ENCODE measurements at places on chromosomes 6 and 20.
A peak's percentile ranks its signal among the peaks of the same experiment; 100 is the strongest.

DNA sequence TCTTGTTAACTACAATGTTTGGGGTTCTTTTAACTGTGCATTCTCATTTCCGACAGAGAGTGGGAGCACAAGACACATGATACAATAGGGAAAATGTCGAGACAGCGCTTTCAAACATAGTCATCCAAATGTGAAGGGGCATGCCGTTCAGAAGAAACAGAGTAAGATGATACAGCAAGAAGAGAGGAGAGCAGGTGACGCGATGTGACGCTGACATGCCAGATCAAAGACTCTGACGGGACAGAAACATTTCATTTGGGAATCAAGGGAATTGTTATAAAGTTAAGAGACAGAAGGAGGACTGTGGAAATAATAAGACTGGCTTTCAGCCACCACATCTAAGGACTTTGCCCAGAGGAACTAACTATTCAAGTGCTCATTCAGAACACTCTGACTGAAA is 117.4 kb downstream of the FAXC start:
- DNase-seq: no peak

GRCh38 chr20:53070706-53071392 is 98.7 kb downstream of the TSHZ2 start:
- DNase-seq: no peak

DNA sequence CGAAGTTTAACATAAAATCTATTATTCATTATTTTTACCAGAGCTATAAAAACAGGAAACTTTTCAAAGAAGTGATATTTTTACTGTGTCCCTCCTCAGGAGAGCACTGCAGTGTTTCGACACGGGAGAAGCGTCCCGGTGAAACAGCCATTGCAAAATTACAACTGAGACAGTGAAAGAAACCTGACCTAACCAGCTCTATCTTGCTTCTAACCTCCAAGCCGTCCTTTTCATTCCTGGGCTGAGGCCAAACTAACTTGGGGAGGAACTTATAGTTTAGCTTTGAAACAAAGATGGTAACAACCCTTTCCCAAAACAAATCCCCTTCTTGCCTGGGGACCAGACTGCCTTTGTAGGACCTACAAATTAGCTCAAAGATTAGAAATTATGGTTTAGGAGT is 79.2 kb downstream of the WDR27 start:
- DNase-seq: no peak

- DNase-seq: peak; percentile 63
Measured at GRCh38 chr6:156427345-156427744, 349.8 kb upstream of the ARID1B start.

DNA sequence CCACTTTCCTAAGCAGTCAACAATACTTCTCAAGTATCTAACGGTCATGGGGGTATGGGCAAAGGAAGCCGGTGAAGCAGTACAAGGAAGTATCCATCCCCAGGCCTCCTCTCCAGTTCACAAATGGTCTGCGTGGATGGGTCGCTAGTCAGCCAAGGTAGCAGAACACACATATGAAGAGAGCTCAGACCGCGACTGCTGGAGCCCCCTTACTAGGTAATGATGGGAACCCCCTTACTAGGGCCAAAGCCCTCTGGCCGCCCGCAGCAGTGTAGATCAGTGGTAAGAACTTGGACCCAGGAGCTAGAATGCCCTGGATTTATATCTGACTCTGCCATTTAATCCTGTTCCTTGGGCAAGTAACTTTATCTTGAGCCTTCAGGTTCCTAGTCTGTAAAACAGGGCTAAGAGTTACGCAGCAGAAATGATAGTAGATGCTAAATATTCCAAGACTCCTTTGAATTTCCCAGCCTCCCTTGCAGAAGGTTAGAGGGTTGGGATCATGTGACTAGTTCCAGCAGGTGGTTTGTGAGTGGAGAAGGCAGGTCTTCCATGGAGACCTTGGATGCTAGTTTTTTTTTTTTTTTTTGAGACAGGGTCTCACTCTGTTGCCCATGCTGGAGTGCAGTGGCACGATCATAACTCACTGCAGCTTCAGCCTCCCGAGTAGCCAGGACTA is 2.1 kb upstream of the CLPSL2 start:
- DNase-seq: no peak

DNA sequence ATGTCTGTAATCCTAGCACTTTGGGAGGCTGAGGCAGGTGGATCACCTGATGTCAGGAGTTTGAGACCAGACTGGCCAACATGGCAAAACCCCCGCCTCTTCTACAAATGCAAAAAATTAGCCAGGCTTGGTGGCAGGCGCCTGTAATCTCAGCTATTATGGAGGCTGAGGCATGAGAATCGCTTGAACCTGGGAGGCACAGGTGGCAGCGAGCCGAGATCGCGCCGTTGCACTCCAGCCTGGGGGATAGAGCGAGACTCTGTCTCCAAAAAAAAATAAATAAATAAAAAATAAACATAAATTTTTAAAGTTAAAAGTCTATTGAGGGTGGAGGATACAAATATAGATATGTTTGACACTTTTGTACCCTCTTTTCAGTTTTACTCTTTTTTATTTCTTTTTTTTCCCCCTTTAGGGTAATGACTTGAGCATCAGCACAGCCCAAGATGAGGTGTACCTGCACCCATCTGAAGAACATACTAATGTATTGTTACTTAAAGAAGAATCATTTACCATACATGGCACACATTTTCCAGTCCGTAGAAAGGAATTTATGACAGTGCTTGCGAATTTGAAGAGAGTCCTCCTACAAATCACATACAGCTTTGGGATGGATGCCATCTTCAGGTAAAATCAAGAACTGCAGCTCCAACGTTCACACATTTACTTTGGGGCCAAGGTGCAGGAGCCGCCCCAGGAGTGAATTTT is 368.9 kb downstream of the LAMA2 start:
- DNase-seq: peak; percentile 84

DNA sequence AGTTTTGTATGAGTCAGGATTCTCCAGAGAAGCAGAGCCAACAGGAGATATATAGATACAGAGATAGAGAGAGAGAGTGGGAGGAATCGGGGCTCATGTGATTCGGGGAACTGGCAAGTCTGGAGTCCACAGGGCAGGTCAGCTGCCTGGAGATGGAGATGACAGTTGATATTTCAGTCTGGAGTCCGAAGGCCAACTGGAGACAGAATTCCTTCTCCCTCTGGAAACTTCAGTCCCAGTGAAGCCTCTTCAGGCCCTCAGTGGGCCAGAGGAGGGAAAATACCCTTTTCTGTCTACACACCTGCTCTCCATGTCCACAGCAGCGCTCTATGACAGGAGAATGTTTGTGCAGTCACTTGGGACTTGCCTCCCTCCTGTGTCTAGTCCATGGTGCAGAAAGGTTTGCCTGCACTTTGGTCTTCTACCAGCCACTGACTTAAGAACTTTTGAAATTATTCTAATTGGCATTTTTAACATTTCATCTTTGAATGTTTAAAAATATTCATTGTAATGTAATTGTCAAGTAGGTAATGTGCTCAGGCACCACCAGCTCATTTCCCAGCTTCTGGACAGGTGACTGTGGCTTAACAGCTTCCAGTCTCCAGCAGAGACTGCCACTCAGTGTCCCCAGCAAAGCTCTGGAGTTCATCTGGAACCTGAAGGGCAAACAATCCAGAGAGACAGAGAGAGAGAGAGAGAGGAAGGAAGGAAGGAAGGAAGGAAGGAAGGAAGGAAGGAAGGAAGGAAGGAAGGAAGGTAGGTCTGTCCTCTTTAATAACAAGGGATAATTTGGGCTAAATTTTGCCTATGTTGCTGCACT is 43.8 kb upstream of the AFDN start:
- no peak for DNase-seq

GRCh38 chr6:87068795-87069194 is 26.1 kb downstream of the CGA start:
- DNase-seq: no peak

DNA sequence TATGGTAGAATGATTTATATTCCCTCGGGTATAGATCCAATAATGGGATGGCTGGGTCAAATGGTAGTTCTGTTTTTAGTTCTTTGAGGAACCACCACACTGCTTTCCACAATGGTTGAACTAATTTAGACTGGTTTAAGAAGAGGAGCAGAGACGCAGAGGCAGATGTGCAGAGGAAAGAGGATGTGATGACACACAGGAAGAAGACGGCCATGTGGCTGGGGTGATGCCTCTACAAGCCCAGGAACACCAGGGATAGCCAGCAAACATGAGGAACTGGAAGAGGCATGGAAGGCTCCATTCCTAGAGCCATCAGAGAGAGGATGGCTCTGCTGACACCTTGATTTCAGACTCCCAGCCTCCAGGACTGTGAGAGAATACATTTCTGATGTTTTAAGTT is 218.3 kb upstream of the DTNBP1 start:
- no peak for DNase-seq

DNA sequence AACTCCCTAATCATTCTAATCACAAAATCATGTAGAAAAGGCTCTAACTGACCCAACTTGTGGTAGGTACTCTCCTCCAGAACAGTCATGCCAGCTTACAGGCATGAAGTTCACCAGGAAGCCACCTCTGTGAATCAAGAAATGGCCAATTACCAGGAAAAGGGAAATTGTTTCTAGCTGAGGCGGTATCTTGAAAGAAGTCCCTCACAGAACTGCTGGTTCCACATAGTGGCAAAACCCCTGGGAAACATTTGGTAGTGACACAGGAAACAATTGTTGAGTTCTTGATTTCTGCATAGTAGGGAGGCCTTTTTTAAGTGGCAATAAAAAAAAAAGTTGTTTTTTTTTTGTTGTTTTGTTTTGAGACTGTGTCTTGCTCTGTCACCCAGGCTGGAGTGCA is 3.4 kb upstream of the ZHX3 start:
- DNase-seq: no peak

- DNase-seq: peak; percentile 79
Measured at GRCh38 chr6:155418017-155418761, 37.5 kb downstream of the NOX3 start.

GRCh38 chr6:71289802-71290175 is 1.2 kb downstream of the OGFRL1 start:
- no peak for DNase-seq

DNA sequence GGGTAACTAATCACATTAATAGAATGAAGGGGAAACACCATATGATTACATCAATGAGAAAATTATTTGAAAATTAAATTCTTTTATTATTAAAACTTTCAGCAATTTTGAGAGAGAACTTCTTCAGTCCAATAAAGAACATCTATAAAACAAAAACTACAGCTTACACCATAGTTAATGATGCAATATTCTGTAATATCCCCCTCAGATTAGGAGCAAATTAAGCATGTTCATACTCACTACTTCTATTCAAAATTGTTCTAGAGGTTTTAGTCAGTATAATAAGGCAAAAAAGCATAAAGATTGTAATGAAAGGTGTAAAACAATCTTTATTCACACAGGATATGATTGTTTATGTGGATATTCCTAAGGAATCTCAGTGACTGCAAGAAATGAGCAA is 465.4 kb downstream of the CD109 start:
- peak; percentile 24 for DNase-seq

DNA sequence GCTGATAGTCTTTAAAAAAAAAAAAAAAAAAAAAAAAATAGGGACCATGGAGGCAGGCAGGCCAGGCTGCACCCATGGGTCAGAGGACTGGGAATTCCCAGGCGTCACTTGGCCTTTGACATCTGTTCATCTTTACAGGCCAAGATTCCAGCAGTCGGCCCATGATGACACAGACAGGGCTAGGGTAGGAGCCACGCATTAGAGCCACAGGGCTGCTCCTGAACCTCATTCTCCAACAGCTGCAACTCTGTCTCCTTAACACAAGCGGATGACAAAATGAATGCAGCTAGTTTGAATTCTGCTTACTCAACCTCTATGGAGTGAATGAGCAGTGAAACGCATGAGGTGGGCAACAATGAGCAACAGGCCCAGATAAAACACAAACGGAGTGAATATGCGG is 126.4 kb downstream of the LY86 start:
- no peak for DNase-seq

DNA sequence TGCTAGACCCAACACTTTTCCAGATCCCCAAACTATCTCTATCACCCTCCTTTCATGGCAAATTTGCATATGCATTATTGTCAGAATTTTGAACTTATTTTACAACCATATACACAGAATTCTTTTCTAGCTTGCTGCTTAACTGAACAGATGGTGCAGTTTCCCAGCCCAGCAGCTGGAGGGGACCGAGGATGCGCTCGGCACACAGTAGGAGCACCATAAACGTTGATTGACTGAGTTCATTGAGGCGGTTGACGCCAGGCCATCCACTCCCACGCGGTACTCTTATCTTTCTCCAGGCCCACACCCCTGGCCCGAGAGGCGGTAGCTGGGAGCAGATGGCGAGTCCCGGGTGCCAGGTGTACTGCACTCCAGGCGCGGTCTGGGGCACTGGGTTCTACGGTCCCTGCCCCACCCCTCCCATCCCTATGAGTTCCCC is 6.8 kb upstream of the SOX4 start:
- no peak for DNase-seq

DNA sequence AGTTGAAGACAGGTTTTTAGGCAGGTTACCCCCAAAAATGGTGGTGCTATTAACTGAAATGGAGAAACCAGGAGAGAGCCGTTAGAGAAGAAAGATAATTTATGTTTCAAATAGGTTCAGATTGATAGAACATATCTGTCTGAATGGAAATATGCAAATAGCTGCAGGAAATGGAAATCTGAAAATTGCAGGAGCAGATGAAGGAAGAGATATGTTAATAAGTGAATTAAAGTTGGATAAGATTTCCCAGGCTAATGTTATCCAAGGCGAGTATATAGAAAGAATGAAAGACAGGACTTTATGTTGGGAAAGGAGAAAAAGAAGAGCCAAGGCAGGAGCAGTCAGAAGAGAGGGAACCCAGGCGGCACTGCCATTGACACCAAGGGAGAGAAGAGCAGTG is 365.6 kb downstream of the ARHGAP18 start:
- DNase-seq: no peak

DNA sequence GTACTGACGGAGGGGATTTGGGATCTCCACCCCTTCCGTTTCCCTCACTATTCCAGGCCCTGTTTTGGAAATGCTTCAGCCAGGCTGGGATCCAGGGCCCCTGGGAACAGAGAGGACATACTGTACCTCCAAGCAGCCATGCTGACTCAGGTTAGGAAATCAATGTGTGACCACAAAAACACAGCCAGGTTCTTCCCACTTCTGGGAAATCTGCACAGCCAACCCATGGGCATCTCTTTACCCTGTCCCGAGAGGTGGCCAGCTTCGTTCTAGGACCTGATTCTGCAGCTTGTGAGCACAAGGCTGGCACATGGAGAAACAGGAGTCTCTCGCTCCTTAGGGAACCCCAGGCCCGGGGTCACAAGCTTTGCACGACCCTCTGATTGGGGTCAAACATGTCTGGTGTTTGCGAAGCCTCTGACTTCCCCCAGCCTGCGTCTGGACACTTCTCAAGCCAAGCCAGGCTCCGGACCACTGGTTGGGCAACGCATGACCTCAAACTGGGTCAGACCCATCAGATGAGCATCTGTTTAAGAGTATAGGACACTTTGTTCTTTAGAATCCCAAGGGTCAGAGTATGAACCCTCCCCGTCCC is 8.3 kb upstream of the TTPAL start:
- peak; percentile 14 for DNase-seq

- DNase-seq: no peak
Measured at GRCh38 chr6:89357390-89357789, 4.9 kb upstream of the UBE2J1 start.

GRCh38 chr20:8646033-8646441 is 422.9 kb upstream of the PLCB4 start:
- peak; percentile 74 for DNase-seq

- DNase-seq: no peak
Measured at GRCh38 chr20:9126527-9126926, 57.6 kb downstream of the PLCB4 start.
